ENCODE measurements at places on chromosomes 12 and 14.

DNA sequence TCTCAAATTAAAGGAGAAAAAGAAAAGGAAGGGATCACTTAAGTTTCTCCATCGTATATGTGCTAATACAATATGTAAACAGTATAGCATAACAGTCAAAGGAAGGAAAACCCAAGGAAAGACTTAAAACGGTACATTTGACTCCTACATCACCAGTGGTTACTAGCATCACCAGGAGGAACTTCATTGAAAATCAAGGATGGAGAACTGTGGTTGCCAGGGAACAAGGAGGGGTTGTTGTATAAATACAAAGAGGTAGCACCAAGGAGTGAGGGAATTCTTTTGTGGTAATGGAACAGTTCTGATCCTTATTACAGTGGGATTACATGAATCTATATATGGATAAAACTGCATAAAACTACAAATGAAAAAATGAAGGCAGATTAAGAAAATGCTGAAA, 1.6 kb downstream of the ZFYVE26 start:
- DNase-seq = no peak

- DNase-seq = peak; percentile 29
Measured at GRCh38 chr12:81257947-81258551, 180.2 kb downstream of the ACSS3 start.

DNA sequence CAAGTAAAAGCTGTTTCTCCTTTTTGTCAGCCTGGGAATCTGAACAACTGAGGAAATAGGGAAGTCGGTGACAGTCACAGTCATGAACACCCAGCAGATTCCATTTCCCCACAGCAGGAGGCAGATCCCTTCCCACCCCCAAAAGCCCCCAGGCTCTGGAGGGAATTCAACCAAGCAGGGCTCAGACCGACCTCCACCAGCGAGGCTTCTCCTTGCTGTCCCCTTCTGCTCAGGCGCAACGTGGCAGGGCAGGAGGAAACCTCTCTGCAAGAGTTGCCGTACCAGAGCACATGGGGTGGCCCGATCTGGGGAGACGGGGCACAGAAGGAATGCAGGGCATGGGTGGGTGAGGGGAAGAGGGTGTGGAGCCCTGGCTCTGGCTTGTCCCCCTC, 319 bp downstream of the GALNT6 start:
- DNase-seq = no peak

GRCh38 chr12:1611803-1612572, 17.0 kb upstream of the WNT5B start:
- no peak for DNase-seq

DNA sequence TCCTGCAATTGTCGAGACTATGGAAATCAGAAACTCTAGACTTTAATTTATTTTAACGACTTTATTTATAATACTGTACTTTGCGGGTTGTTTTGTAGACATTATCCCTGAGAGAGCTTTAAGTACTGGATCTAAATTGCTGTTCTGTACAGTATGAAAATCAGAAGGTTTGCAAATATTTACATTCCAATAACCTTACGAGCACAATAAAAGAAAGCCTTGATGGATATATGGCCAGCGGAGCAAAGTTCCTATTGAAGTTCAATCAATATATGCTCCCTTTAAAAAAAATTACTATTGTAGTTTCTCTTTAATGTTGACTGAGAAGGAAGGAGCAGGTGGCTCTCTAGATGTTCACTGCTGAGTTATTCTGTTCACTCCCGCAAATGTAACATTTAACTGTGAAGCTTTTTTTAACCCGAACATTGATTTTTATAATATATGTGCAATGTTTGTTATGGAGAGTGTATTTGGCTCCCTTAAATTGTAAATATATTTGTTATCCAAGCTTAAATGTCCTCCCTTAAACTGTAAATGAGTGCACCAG, 235.3 kb downstream of the PLCZ1 start:
- no peak for DNase-seq

- DNase-seq = no peak
Measured at GRCh38 chr14:81147140-81147897, 73.4 kb downstream of the GTF2A1 start.

DNA sequence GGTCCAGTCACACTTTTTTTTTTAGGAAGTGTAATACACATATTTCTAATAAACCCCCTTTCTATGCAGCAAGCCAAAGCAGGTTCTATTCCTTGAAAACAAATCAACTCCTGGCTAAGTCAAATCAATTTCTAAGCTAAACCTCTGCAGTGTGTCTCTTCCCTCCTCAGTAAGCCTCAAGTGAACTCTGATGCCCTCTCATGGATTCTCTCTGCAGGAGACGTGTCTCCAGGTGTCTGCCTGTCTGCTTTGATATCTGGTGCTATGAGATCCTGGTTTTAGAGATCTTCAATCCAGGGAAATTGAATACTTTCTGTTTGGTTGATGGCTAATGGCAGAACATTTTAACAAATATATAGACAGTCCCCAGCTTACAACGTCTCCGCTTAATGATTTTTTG, 791.7 kb downstream of the AACS start:
- DNase-seq = no peak

DNA sequence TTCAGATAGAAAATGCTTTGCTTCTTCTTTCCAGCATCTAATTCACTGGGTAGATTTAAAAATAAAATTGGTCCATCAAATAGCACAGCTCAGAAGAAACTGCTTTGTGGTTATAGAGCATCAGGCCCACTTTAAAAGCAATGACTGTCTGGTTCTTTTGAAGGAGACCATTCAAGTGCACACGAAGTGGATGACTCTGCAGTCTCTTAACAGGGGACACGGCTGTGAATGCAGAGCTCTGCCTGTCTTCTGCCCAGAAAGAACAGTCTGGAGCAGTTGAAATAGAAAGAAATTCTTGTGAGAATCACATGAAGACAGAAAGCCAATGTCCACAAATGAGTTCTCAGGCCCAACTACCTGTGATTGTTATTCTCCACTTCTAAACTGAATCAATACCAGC, 138.7 kb upstream of the PLEKHA5 start:
- DNase-seq = no peak

DNA sequence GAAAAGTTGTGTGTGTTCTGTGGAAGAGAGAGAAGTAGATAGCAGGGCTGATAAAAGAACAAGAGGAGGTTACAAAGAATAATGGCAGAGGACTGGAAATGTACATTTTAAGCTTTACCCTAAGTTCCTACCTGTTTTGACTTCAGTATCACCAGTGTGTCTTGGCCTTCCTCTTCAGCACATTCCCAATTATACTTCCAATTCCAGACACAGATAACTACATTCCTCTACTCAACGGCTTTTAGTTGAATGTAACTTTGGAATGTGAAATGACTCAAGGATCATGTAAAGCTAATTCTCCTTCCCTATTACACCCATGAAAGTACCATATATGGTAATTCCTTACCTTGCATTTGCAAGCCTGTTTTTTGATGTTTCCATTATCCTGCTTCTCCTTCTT, 5.0 kb downstream of the MGST1 start:
- DNase-seq = no peak

Measured in urinary bladder (tissue), 4 donors.